ENCODE measurements at places on chromosomes 2 and 18.

GRCh38 chr2:103423100-103423499 lies 661.3 kb downstream of the TMEM182 start:
- DNase-seq, result no peak

DNA sequence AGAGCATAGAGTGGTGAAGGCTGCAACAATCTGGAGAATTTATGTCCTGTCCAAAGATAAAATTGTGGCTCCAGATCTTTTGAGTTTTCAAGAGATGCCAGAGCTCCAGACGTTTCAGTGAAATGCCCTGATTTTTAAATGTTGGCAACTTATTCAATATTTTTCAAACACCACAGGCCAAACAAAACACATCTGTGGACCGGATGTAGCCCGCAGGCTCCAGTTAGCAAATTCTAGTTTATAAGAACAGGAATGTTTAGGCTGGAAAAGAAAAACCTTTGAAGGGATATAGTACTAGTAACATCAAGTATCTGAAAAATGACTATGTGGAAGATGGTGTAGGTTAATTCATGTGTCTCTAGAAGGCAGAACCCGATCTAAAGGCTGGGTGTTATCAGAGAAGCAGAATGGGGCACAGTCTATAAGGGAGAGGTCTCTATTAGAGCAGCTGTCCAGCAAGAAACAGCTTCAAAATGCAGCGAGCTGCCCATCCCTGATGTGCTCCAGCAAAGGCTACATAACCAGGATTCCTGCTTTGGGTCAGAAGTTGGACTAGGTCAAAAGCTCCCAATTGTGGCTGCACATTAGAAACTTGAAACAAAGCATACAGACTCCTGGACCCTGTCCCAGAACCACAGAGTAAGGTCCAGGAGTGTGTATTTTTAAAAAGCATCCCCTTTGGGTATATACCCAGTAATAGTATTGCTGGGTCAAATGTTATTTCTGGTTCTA lies 105.9 kb downstream of the ANKRD44 start:
- DNase-seq, result no peak

GRCh38 chr2:237696461-237696860 lies 69.1 kb downstream of the LRRFIP1 start:
- no peak for DNase-seq

GRCh38 chr18:73544617-73545016 lies 603.0 kb downstream of the FBXO15 start:
- DNase-seq, result no peak

GRCh38 chr18:24995056-24995455 lies 356.9 kb downstream of the ZNF521 start:
- DNase-seq, result no peak

Data from DMS 273 treated with DMSO at 0.1 percent for 48 hours (cell line).